ENCODE measurements at places on chromosomes 6 and 20.

- DNase-seq, result no peak
These were observed 14.1 kb upstream of the FRMD1 start for GRCh38 chr6:168093071-168093505.

GRCh38 chr20:48051794-48052474 lies 266.7 kb upstream of the SULF2 start:
- DNase-seq, result no peak

- DNase-seq, result no peak
These were observed 197.0 kb downstream of the CLIC5 start for GRCh38 chr6:45818655-45819054.

DNA sequence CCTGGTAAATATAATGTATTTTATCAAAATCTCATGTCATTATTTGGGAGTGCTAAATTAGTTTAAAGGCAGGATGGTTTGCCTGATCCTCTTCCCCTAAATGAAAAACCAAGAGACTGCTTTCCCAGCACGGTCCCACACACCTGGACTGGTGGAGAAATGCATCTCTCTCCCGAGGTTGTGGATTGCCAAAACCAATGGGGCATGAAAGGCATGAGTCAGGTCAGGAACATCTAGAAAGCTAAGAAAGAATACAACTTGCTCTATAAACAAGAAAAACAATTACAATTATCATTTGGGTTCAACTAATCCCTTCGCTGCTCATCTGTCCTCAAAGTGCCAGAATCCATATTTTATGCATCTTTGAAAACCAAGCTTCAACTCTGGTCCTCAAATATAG lies 308.3 kb upstream of the IRAK1BP1 start:
- DNase-seq, result no peak

- DNase-seq, result no peak
These were observed 27.2 kb downstream of the DUSP22 start for GRCh38 chr6:319177-320131.

GRCh38 chr20:47311211-47311610 lies 45.3 kb downstream of the ZMYND8 start:
- no peak for DNase-seq

- no peak for DNase-seq
These were observed 107.1 kb upstream of the ASF1A start for GRCh38 chr6:118786596-118787453.

DNA sequence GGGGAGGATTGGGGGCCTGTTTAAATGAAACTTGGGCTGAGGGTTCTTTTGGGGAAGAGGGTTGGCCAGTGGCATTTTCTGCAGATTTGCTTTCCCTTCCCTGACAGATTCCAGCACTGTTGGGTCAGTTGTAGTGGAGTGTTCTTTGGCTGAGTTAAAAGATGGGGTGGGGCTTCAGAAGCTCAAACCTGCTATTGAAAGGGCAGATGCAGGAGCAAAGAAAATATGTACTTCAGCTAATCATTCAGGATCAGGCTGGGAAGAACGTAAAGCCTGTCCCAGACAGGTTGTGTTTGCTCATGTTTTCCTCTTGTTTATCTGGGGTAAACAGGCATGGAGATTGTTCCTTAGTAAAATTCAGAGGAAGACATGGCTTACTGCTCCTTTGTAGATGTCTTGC lies 2.5 kb downstream of the SASH1 start:
- DNase-seq, result no peak

DNA sequence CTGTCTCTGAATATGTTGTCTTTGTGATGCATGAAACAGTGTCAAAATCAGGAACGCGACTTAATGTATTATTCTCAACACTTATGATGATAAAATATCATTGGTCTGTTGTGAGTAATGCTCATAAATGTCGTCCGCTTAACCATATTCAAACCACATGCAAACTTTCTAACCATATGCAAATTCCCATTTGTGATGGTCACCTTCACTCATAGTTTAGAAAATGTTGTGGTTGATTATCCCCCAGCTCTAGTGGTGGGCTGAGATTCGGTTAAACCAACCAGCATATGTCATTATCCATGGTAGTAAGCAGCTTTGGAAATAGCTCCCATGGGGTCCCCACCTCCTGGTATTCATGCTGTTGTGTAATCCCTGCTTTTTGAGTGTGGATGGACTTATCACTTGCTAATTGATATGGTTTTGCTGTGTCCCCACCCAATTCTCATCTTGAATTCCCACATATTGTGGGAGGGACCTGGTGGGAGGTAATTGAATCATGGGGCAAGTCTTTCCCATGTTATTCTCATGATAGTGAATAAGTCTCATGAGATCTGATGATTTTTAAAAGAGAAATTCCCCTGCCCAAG lies 360.0 kb upstream of the TSHZ2 start:
- no peak for DNase-seq
